ENCODE measurements at places on chromosomes 1 and 21.

DNA sequence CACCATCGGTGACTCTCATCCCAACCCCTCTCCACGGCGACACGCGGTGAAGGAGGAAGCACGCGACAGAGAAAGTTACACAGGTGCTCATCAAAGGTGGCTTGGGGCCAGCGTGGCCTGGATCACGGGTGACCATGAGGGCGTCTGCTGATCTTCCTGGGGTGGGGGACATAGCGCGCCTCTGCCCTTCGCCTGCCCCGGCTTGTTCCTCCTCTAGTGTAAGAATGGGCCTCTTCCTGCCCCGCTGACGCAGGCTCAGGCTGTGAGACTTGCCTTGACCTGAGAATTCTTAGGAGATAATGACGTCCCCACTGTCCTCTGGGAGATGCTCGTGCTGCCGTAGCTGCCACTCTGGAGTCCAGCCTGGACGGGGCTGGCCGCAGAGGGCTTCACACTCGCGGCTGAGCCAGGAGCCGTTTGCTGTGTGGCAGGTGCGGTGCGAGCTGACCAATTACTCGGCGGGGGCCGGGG lies 39.0 kb upstream of the TMEM52 start:
- no peak for DNase-seq

- no peak for DNase-seq
Measured at GRCh38 chr1:34970220-34970735, 14.9 kb downstream of the TMEM35B start.

DNA sequence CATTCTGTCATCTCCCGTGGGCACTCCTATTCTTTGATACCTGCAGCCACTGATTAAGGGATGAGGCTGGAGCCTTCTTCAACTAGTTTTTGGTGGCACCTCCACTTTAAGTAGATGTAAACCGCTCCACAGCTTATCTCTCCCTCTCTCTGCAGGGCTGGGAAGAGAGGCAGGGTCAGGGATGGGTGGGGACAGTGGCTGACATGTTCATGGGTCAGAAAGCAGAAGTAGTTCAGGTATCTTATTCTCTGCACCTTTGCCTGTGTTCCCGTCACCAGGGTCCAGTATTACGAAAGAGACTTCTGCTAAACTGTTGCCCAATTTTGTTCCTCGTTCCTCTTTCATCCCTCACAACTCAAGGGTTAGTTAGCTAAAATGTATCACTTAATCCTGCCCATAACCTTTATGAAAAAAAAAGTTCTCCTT lies 51.7 kb upstream of the EDEM3 start:
- DNase-seq, result no peak

- no peak for DNase-seq
Measured at GRCh38 chr1:108896146-108897145, 19.7 kb downstream of the GPSM2 start.

- DNase-seq, result peak; percentile 27
Measured at GRCh38 chr1:210332719-210333398, 4.2 kb downstream of the HHAT start.

DNA sequence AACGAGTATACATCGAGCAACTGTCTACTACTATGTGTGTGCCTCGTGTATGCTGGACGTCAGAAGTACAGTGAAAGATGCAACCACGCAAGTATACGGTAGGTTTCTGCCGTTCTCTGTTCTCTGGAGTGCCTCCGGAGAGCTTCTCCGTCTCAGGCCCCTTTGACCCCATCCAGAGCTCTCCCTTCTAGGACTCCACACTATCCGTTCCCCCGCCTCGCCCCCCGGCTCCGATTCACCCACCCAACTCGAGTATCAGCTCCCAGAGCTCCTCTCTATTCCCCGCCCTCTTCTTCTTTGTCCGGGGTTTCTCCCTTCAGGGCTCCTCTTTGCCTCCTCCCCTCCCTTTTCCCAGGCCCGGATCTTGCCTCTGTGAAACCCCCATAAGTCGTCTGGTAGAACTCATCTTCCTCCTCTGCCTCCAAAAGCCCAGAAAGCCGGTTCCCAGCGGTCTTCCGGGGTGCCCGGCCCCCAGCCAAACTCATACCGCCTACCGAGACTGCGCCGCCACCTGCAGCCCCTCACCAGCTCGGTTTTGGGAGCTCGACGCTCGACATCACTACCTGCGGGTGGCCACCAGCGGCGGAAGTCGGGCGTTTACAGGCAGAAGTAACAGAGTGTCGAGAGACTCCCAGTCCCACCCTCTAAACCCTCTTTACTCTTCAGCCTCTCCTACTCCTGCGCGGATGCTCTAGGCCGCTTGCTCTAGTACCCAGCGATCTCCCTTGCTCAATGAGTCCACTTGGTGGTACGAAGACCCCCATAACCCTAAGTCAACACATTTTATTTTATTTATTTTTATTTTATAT lies at the start of gene VPS72:
Gene VPS72, minus strand, starts transcription at position 561 of the 809 bp plus-strand sequence. Its CDS starts 76 bp downstream, at position 485.
- DNase-seq, result peak; percentile 92

GRCh38 chr1:19353596-19353995 lies 41.5 kb downstream of the SLC66A1 start:
- DNase-seq, result no peak

DNA sequence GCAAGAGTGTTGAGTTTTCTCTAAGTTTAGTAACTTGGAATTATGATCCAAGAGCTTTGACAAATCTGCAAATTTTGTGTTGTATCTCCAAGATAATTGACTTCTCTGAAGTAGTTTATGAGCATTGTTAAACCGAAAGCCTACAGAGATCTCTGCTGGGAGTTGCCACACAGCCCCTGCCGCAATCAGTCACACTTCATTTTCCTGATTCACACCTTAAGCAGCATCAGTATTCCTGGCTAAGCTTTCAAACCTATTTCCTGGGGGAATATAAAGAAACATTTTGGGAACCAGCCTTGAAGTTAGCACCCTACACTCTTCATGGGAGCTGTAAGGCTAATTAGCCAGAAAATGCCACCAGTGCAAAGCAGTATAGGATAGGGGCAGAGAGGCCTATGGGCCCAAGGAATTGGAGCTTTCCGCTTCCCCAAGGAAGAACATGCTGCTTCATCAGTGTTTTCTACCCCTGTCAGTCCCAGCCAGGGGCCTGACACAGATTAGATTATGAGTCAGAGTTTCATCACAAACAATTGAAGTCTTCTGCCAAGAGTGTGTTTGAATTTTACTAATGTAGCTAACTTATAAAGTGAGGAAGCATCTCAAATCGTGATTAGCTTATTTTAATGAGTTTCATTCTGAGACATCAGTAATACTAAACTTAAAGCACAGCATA lies 23.2 kb upstream of the CACYBP start:
- DNase-seq, result no peak

- DNase-seq, result no peak
Measured at GRCh38 chr1:54603241-54603640, 20.1 kb downstream of the FAM151A start.

DNA sequence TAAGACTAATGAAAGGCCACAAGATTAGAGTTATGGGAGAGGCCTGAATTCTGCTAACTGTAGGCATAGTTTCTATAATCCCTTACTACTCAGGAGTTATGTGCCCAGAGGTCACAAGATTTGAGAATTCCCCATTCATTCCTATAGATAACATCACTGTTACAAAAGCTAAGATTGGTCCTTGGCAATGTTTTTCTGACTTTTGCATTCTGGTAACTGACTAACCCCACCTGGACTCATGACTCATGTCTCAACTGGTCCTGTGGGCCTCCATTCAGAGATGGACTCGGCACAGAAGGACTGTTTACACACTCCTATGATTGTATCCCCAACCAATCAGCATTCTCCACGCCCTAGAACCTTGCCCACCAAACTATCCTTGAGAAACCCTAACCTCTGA lies 249.0 kb upstream of the ZP4 start:
- no peak for DNase-seq

GRCh38 chr1:233523047-233523446 lies 90.9 kb upstream of the KCNK1 start:
- DNase-seq, result no peak

GRCh38 chr21:33825915-33826314 lies 89.7 kb downstream of the ATP5PO start:
- no peak for DNase-seq

DNA sequence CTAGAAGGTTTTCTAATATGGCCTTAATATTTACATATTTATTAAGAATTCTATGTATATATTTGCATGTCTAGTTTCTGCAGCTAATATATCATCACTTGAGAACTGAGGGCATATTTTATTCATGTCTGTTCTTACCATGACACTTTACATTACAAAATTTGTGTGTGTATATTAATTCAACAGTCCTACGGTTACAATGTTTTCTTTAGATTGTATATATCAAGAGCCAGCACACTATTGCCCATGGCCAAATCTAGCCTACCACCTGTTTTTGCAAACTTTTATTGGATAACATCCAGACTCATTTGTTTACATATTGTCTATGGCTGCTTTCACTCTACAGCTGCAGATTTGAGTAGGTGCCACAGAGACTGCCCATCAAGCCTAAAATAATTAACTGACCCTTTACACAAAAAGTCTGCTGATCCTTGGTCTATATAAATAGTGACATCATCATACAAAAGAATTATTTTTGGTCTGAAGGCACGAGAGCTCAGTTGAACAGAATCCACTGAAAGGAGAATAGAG lies 577.4 kb upstream of the PBX1 start:
- DNase-seq, result peak; percentile 85

GRCh38 chr1:119141020-119141424 lies 569 bp upstream of the WARS2 start:
- no peak for DNase-seq

GRCh38 chr21:28550057-28550825 lies 442.4 kb downstream of the LTN1 start:
- DNase-seq, result no peak

- no peak for DNase-seq
Measured at GRCh38 chr21:35721701-35722100, 338.6 kb downstream of the SETD4 start.

DNA sequence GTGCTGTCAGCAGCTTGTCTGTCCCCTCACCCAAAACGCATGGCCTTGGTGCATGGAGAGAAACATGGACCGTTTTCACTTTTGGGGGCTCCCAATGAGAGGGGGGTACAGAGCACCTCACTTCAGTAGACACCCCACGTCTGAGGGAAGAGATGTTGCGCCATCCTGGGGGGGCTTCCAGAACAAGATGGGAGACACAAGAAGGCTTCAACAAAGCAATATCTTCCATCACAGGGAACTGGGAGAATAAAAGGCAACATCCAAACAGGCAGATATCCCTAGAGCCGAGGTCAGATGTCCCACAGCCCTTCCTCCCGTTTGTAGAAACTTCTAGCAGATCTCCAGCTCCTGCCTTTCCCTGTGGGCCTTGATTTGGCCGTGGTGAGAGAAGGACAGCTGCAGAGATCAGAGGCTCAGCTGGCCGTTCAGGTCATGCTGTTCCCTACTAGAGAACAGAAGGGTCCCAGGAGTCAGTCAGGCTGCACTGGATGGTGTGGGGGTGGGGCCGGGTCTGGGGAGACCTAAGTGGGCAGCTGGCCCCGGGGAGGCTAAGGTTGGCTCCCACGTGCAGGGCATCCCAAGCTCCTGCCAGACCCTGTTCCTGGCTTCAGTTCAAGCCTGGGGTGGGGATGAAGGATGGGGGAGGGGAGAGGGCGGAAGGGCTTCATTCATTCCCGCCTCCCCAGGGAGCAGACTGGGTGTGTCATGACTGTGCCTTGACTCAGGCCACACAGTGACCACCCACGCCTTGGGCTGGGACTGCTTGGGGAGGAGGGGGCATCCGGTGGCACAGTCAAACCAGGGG lies 4.4 kb downstream of the PLOD1 start:
- DNase-seq, result no peak

- peak; percentile 87 for DNase-seq
Measured at GRCh38 chr21:42524341-42525028, 10.8 kb downstream of the SLC37A1 start.

DNA sequence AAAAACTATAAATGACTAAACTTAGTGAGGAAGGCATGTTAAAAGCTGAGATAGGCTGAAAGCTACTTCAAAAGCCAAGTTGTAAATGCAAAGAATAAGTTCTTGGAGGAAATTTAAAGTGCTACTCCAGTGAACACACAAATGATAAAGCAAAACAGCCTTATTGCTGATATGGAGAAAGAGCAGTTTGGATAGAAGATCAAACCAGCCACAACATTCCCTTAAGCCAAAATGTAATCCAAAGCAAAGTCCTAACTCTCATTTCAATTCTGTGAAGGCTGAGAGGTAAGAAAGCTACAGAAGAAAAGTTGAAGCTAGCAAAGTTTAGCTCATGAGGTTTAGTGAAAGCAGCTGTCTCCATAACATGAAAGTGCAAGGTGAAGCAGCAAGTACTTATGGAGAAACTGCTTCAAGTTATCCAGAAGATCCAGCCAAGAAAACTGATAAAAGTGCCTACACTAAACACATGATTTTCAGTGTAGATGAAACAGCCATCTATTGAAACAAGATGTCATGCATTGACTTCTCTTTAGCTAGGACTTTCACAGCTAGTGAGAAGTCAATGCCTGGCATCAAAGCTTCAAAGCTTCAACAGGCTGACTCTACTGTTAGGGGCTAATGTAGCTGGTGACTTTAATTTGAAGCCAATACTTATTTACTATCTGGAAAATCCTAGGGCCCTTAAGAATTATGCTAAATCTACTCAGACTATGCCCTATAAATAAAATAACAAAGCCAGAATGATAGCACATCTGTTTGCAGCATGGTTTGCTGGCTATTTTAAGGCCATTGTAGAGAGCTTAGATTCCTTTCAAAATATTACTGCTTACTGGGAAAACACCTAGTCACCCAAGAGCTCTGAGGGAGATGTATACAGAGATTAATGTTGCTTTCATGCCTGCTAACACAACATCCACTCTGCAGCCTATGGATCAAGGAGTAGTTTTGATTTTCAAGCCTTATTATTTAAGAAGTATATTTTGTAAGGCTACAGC lies 188.6 kb downstream of the EIF4G3 start:
- DNase-seq, result no peak

DNA sequence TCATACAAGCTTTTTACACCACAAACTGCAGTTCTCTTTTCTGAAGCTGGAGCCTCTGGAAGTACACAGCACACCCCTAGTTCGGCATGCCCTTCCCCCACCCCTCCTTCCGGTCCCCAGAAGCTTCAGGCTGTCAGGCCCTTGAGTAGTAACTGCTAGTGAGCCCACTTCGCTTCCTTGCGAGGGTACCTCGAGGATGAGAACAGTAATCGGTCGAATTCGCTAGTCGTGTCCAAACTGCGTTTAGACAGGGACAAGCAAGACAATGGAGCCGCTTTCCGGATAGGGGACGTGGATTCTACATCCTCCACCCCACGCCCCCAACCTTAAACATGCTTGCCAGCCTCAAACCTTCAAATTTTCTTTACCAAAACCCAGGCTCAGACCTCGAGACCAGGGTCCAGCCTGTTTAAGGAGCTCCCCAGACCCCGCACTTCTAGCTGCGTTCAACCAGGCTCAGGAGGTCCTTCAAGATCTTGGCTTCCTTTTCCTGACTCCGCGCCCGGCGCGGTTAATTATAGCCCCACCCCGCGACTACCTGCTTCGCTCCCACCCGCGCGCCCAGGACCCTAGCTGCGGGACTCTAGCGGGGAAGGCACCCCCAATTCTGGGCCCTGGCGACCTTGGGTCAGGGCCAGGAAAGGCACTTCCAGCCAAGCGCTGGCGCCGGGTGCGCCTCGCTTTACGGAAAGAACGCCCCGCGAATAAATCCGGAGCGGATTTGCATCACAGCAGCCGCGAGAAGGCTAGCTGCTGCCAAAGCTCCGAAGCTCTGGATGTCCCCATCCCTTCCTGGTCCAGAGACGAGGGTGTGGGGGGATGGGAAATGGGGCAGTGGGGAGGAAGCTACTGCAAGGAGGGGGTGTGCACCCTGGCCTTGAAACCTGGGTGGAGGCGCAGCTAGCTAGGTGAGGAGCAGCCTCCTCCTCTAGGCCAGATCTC lies 8.1 kb upstream of the TSPAN1 start:
- DNase-seq, result no peak

All from NCI-H1105 treated with DMSO at 0.1 percent for 48 hours (cell line).